ENCODE measurements at places on chromosomes 6 and 20.

GRCh38 chr20:20498076-20498861 lies 130.4 kb downstream of the INSM1 start:
- DNase-seq = no peak

GRCh38 chr20:12815231-12815768 lies 193.5 kb upstream of the SPTLC3 start:
- DNase-seq = no peak

- DNase-seq = no peak
These were observed 365.7 kb upstream of the EPHA7 start for GRCh38 chr6:93784794-93785693.

- no peak for DNase-seq
These were observed 25.2 kb upstream of the SRSF6 start for GRCh38 chr20:43432498-43432897.

GRCh38 chr6:113854531-113855499 lies 2.3 kb upstream of the MARCKS start:
- peak; percentile 81 for DNase-seq

- DNase-seq = no peak
These were observed 122.2 kb upstream of the FAM184A start for GRCh38 chr6:119200512-119201175.

Data from hepatic stellate cell (primary cell).